ENCODE measurements at places on chromosomes 2 and 18. TPM values are rescaled to one million over a fixed set of nuclear protein-coding genes. Genes with fewer than 3 reads are reported as not detected.

DNA sequence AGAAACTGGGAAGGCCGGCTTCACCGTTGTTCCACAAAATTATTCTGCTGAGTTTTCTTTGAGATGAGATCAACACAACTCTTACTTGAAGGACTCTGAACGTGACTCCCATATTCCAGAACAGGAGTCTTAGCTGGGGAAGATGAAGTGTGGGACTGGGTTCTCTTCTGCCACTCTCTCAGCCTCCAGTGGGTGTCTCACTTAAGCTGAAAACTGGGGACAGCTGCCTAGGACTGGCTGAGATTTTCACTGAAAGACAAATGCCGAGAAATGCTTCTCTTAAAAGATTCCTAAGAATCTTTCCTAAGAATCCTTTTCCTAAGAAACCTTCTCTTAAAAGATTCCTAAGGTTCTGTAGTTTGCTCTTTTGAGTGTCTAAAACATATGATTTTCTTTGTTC, 156.6 kb upstream of the LHCGR start:
- DNase-seq, result no peak

- no peak for DNase-seq
These were observed 14.5 kb upstream of the FOSL2 start for GRCh38 chr2:28377984-28378678.

DNA sequence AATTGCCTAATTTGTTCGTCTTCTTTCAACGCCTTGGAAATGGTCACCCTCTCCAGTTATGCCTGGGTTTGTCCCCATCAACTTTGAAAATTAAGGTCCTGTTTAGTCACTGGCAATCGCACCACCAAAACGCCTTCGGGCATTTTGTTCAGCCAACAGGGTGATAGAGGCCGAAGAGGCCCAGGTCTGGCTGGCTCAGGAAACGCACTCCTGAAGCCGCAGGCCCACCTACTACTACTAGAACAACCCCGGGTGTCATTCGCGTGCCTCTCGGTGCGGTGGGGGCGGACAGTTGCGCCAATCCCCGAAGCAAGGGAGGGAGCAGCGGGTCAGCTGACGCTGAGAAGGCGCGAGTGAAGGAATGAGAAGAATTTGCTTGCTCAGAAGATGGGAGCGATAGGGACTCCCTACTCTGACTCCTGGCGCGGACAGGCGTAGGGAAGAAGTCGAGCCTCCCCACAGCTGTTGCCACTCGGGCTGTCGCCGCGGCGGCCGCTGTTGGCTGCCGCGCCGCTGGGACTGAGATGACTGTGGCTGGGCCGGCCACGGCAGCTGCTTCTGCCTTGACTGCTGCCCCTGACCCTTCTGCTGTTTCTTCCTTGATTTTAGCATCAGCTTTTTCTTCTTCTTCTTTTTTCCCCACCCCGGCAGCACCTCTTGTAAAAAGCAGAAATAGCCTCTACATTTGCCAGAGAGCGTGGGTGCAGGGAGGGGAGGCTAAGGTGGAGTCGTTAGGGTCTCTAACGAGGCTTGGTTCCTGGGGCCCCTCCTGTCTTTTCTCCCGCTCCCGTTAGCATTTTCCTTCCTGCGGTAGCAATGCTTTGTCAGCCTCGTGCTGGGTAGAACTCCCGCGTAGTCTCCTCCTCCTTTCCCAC, 387.6 kb downstream of the FIGN start:
- DNase-seq, result no peak

- no peak for DNase-seq
These were observed 57.8 kb upstream of the MC2R start for GRCh38 chr18:13973061-13973575.

The VIT gene
- not detected for total RNA-seq

The AQP12B gene
- total RNA-seq, result not detected

The KCNG2 gene
- not detected for total RNA-seq

Data from CD8-positive, alpha-beta memory T cell (primary cell).